ENCODE measurements at places on chromosomes 3 and 15.

DNA sequence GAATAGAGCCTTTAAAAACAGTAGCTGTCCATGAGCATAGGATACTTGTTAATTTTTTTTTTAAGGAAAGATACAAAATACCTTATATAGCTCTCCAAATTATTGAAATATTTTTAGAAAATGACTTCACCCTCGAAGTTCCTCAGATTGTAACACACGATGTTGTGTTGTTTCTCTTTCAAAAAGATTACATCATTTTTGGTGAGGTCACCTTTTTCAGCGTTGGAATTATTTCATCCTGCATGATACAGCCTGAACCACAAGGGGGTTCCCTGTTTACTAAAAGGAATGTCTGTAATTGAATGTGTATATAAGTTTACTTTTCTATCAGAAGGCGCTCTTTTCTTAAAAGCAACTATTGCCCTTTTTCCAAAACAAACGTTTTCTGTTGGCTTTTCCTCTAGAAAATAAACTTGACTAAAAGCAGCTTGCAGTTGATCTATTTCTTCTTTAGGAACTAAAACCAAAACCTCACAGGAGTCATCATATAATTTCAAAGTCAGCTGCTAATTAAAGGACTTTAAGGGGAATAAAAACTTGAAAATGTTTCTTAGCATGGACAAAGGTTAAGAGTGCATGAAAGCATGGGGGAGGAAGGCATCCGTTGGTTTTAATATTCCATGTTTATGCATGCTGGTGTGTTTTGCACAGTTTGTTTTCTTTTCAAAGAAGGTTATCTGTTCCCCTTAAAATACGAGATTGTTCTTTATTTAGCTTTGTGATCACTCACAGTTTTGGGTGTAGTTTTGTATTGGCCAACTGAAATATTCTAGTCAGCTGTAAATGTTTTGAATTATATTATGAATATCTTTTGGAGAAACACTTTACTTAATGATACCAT is 29.4 kb downstream of the LYSMD4 start:
- DNase-seq, result no peak

GRCh38 chr15:78714890-78715289 is 73.9 kb upstream of the CHRNB4 start:
- DNase-seq, result no peak

- DNase-seq, result no peak
These were observed 189.6 kb upstream of the THBS1 start for GRCh38 chr15:39391230-39391629.

- no peak for DNase-seq
These were observed 50.5 kb upstream of the TEX264 start for GRCh38 chr3:51620543-51620942.

GRCh38 chr3:34934660-34935059 is 704.7 kb upstream of the ARPP21 start:
- DNase-seq, result no peak

GRCh38 chr3:12451481-12451880 is 32.8 kb upstream of the TSEN2 start:
- no peak for DNase-seq

- DNase-seq, result no peak
These were observed 36.0 kb upstream of the NR1I2 start for GRCh38 chr3:119745942-119746341.

- no peak for DNase-seq
These were observed 51.9 kb downstream of the SERPINI1 start for GRCh38 chr3:167787440-167787839.

Measured in NCI-H510A (cell line).